ENCODE measurements at places on chromosomes 6 and 20. TPM values are rescaled to one million over a fixed set of nuclear protein-coding genes. Genes with fewer than 3 reads are reported as not detected.

DNA sequence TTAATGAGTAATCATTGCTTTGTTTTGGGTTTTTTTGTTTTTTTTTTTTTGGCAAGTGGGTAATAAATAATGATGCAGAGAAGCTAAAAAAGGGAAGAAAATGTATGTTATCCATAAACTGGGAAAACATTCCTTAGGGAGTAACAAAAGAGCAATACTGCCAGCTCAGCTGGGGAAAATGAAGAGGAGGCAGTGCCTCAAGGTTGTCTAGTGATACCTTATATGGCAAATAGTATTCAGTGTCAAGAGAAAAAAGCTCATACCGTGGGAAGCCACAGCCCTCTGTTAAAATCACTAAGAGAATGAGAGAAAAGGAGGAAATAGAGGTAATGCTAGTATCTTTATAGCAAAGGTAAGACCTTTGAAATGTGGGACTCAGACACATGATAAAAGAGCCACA, 47.1 kb upstream of the SMLR1 start:
- no peak for DNase-seq

DNA sequence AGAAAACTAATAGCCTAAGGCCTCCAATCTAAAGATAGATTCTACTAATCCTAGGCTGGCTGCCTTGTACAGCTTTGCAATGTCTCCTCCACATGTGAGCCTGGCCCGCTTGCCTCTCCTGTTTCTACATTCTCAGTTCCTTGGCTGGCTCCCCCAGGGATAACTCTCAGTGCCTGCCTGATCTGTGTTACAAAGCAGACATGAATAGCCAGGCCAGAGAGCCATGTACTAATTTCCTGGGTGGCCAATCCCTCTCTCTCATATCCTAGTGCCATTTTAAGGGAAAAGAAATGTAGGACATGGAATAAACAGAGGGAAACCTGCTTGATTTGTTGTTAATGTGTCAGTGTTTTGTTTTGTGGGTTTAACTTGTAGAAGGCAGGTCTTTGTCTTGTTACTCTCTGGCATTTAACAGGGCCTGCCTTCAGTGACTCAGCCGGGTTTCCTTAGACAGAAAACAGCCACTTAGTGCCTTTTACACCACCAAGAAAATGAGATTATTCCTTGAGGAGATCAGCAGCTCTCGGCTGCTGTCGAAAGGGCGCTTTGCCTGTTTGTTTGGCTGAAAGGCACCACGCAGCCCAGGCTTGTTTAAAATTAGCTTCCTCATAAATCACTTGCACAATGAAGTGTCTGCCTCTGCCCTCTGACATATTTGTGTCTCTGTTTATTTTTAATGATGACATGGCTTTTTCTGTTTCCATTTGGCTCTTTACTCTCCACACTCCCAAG, 702.7 kb downstream of the MAFB start:
- DNase-seq, result peak; percentile 25

- DNase-seq, result no peak
These were observed 274.1 kb upstream of the SASH1 start for GRCh38 chr6:148068437-148069061.

DNA sequence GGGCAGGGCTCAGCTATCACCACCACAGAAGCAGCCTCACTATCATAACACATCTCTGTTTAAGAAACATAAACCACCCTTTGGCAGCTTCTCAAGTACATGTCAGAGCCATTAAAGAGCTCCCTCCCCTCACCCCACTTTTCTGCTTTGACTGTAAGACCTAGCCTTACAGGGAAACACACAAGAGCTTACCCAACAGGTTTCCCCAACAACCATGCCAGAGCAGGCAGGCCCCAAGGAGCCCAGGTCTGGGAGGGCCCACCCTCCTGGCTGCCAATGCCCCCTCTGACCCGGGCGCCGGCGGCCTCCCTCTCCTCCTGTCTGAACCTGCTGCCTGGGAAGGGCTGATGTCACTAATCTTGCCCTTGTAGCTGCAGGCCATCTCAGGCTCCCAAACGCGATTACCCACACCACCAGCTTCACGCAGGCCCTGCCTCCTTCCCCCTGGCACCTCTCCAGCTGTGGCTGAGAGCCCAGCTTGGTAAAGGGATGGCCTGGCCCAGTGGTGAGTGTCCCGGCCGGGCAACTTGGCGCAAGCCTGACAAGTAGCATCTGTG, 402.0 kb downstream of the MAFB start:
- peak; percentile 73 for DNase-seq

DNA sequence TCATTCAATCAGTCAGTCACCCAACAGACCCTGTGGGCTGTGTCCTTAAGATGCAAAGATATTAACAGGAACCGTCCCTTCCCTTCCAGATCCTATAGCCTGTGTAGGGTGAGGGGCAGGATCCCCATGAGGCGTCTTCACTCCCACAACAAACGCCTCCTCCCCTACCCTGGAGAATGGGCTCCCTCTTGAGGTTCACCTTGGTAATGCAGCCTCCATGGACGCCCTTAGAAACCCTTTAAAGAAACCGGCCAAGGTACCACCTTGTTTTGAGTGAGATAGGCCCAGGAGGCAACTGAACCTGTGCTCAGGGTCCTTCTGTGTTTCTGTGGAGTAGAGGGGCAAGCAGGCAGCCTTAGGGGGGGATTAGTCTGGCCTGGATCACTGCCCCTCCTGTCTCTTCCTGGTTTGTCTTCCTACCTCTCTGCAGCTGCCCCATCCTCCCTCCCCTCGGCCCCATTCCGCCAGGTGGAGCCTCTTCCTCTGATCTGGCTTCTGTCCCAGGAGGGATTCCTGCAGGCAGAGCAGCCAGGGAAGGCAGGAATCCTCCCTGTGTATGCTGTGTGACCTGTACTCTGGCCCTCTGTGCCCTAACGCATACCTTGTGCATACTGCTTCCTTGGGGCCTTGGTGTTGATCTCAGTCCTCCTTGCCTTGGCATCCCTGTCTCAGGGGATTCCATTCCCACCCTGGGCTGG, 6.6 kb upstream of the GUCA1A start:
- peak; percentile 46 for DNase-seq

- peak; percentile 51 for DNase-seq
These were observed 11.0 kb downstream of the RMND1 start for GRCh38 chr6:151440930-151441329.

GRCh38 chr20:52200870-52201269, 9.3 kb upstream of the ZFP64 start:
- DNase-seq, result no peak

DNA sequence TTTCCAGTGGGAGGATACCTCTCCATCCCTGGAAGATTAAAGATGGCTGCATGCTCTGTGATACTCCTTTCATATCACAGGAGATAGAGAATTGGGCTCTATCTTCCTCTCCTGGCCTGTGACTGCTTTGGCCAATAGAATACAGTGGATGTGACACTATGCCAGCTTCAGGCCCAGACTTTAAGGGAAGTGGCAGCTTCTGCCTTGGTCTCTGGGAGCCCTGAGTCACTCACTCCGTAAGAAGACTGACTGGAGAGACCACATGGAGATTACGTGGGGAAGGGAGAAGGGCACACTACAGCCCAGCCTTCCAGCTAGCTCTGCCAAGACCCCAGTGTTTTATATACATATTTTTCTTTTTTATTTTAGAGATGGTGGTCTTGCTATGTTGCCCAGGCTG, 10.4 kb upstream of the MMP9 start:
- DNase-seq, result no peak

- DNase-seq, result peak; percentile 78
These were observed 277.7 kb downstream of the NRN1 start for GRCh38 chr6:5729080-5729434.

GRCh38 chr20:63896264-63897105, 1.6 kb downstream of the DNAJC5 start:
- DNase-seq, result peak; percentile 87

- DNase-seq, result peak; percentile 69
These were observed 40.3 kb upstream of the BLCAP start for GRCh38 chr20:37567671-37568588.

GRCh38 chr6:43951063-43951755, 176.0 kb downstream of the MRPL14 start:
- DNase-seq, result peak; percentile 87

DNA sequence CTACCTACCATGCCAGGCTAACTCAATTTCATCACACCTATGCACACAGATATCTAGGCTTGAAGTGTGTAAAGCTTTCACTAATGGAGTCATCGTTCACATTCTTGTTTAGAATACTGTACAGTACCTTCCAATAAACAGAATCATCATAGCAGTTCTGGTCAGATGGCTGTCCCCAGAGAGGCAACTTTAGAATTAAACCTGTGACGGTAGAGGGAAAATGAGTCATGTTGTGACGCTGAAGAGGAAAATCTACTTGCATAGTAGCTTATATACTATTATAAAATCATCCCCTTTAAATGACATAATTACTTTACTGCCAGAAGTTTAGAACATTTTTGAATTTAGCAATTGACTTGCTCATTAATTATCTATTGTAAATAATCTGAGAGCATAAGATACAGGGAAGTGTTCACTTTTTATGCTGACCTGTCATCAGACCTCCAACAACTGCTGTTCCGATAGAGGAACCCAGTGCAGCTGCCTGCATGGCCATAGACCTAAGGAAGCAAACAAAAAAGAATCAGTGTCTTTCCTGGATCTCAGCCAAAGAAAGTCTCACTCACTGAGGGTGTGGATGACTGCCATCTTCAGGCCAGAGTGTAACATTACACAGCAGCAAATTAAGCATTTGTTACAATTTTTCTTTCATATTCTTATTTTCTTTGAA, 29.8 kb downstream of the RHAG start:
- DNase-seq, result no peak

DNA sequence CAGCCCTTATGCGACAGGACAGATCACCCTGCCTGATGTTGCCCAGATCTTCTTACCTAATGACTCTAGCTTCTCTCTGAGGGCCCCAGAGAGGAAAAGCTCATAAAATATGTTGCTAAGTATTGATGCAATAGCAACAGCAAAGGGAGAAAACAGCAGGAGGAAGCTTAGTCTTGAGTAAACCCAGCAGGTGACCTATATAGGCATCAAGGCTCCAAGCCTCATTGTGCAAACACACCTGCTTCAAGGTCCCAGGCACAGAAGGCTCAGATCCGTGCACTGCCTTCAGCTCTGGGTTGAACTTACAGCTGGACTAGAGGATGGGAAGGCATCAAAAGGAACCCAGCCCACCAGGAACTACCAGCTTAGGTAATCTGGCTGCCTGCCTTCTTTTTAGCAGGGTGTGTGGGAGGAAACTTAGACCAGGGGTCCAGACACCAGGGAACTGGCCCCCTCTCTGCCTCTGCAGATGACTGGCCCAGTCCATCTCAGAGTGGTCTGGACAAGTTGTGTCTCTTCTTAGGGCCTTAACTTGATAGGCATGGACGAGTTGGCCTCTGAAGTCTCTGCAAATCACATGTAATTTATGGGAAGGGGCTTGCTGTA, 34.4 kb downstream of the TGM3 start:
- no peak for DNase-seq

COL11A2 gene
- 0.87 TPM for total RNA-seq

ZBTB9 gene
- 9.8 TPM for total RNA-seq

BPIFB4 gene
- total RNA-seq, result not detected

HLA-DQB1 gene
- total RNA-seq, result 56.8 TPM

ASCC3 gene
- 43.0 TPM for total RNA-seq

RAD21L1 gene
- total RNA-seq, result not detected

Measured in left lung (tissue), 14 donors.